ENCODE measurements at places on chromosomes 4 and X.

DNA sequence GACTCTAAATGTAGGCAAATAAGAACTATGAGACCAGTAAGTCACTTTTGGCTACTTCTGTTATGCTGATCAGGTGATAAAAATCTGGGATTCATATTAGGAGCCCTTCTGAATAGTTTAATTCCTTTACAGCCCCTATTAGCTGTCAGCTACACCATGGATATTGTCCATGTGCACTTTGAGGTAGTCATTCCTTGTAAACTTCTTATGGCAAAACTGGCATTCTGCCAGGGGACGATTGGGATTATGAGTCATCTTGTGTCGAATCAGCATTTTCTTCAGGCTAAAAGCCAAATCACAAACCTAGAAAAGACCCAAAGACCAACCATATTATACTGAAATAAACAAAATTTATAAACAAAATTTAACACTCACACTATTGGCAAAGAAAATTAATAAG is 227.6 kb downstream of the PRDM5 start:
- no peak for DNase-seq

GRCh38 chr4:182695009-182695408 is 222.2 kb downstream of the DCTD start:
- DNase-seq, result no peak

- DNase-seq, result no peak
These were observed 91.0 kb downstream of the USP9X start for GRCh38 chrX:41176263-41176662.

DNA sequence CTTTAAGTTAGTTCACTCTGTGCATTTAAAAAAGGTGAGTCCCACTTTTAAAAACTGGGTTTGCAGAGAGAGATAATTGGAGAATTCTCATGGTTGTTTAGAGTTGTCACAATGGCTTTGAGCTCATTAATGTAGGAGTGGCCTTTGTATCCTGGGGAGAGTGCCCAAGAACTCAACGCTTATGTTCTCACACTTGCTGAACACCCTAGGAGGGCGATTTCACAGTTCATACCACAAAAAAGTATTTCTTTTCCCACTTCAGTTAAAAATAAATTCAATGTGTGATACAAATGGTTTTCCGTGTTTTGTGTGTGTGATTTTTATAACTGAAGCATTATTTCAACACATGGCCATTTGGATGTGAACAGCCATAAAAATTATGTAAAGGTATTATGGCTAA is 8.4 kb downstream of the EMCN start:
- DNase-seq, result no peak

DNA sequence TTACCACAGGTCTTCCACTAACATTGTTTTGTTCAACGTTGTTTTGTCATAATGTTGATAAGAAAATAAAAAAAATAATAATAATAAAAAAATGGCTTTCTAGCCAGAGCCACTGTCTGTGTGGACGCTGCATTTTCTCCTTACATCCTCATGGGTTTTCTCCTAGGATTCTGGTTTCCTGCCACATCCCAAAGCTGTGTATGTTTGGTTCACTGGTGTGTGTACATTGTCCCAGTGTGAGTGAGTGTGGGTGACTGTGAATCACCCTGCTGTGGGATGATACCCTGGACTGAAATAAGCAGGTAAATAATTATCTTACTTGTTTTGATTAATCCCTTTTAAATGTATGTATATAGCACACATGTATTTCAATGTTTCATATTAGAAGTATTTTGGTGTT is 2154.4 kb upstream of the AGA start:
- no peak for DNase-seq

- DNase-seq, result no peak
These were observed 196.7 kb downstream of the ZNF330 start for GRCh38 chr4:141417387-141417786.

DNA sequence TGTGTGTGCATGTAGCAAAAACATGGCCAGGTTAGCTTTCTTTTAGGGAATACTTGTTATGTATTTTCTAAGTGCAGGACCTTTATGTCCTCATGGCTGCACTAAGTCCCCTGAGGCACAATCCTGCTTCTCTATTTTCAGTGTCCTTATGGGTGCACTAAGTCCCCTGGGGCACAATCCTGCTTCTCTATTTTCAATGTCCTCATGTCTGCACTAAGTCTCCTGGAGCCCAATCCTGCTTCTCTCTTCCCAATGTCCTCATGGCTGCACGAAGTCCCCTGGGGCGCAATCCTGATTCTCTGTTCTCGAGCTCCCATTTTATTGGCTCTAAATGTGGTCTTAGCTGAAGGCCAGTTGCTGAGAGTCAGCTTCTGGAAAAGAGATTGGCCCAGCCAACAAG is 49.7 kb upstream of the GPRIN3 start:
- DNase-seq, result no peak

DNA sequence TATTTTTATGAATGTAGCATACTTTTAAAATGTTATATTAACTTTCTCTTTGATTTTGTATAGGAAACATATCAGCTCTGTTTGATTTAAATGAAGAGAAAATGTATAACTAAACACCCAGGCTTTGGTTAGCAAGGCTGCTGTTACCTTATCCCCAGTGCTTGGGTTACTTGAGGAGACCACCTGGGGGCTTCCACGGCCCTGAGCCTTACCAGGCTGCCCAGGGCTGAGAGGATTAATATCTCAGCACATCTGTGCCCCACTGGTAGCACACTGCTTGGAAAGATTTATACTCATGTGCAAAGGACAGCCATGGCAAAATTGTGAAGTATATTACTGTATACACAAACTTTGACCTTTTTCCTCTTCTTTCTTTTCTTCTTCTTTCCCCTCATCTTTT is 752.9 kb downstream of the RAPGEF2 start:
- no peak for DNase-seq

- DNase-seq, result no peak
These were observed 208.8 kb downstream of the OR13H1 start for GRCh38 chrX:131752493-131753198.

GRCh38 chr4:80215449-80216052 is 18.2 kb downstream of the PRDM8 start:
- DNase-seq, result peak; percentile 49

- DNase-seq, result no peak
These were observed 102.8 kb downstream of the FRMPD4 start for GRCh38 chrX:12241026-12241425.

DNA sequence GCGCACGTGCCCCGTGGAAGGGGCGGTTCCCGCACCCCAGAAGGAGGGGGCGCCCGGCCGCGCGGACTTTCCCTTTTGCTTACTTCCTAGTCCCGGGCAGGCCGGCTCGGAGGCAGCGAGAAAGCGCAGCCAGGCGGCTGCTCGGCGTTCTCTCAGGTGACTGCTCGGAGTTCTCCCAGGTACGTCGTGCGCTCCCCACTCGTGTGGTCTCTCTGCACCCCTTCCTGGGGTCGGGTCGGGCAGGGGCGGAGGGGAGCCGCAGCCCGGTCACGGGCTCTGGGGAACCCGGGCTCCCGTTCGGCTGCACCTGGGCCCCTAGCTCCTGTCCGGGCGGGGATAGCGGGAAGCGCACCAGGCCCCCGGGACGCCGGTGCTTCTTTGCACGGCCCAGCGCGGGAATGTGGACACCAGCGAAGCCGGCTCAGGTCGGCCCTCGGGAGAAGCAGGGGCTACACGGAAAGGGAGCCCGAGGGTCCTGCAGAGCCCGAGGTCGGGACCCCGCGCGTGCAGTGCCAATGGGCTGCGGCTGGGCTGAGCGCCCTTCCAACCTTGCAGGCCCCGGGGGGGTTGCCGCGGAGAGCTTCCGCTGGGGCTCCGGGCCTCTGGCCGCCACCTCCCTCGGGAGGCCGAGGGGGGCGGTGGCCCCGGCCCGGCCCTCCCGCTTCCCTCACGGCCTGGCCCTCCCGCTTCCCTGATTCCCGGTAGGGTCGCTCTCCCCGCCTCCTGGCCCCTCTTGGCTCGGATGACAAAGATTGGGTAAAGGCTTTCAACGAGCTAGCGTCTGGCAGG is at the start of gene TLR2:
TLR2 (plus strand) TSS at position 99 of the 789 bp plus-strand sequence. CDS start 18,628 bp downstream, outside the sequence.
- peak; percentile 52 for DNase-seq

DNA sequence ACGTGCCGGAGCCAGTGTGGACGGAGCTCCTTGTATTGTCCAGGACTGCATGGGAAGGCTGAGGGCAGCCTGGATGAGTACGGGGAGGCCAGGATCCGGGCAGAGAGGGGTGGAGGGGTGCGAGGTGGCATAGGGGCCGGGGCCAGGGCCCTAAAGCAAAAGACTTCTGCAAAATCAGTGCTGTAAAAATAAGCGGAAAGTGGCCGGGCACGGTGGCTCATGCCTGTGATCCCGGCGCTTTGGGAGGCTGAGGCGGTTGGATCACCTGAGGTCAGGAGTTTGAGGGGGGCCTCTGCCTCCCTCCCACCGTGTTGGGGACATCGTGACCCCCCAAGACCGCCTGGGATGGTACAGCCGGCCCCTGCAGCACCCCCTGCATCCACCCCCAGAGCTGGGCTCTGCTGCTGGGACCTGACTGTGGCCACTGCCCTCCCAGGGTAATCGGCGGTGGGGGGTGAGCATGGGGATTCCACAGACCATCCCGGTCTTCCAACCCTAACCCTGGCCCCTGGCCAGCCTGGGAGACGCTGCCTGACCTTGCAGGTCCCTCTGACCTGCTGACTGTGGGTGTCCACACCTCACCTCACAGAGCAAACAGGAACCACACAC is 23.4 kb upstream of the PLCXD1 start:
- DNase-seq, result no peak

GRCh38 chrX:42090395-42090794 is 167.0 kb upstream of the CASK start:
- DNase-seq, result no peak

DNA sequence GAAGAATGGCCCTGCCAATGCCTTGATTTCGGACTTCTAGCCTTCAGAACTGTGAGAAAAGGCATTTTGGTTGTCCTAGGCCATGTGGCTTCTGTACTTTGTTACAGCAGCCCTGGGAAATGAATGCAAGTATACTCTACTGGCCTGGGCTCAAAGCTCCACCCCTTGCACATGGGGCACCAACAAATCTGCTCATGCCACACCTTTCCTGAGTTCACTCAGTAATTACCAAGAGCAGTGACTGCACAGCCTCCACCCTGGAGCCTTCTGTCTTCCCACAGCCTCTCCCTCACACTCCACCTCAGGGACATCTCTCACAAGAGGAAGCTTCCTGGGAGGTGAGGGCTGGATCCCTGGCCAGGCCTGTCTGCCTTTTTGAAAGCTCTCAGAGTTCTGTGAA is 29.1 kb upstream of the GAB1 start:
- DNase-seq, result no peak

DNA sequence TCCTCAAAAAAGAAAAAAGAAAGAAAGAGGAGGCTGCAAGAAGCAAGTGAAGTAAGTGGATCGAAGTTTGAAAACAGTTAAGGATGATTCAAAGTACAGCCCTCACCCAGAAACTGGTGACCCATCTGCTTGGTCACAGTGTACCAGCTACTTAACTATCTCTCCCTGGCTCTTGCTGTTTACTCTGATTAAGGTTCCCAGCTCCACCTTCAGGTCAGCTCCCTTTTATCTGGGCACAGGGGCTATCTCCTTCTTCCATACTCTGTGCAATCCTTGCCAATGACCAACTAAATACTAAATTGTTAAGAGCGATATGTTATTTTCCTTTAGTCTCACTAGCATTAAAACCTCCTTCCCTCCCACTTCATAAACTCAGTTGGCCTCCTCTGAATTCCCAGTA is 81.5 kb upstream of the SMIM10 start:
- DNase-seq, result no peak

DNA sequence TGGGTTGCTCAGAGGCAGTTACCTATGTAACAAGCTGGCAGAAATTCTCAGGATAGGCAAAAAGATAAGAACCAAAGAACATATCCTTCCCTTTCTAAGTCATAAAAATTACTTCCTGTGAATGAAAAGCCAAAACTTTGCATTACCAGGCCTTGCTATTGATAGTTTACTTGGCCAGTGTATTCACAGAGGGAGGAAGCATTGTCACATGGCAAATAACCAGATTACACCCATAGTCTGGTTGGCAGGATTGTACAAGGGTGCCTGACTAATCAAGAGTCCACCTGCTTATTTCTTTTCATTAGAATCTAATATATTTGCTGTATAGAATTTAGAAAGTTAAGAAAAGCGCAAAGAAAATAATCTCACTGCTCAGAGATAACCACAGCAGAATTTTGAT is 14.1 kb downstream of the XIAP start:
- no peak for DNase-seq

DNA sequence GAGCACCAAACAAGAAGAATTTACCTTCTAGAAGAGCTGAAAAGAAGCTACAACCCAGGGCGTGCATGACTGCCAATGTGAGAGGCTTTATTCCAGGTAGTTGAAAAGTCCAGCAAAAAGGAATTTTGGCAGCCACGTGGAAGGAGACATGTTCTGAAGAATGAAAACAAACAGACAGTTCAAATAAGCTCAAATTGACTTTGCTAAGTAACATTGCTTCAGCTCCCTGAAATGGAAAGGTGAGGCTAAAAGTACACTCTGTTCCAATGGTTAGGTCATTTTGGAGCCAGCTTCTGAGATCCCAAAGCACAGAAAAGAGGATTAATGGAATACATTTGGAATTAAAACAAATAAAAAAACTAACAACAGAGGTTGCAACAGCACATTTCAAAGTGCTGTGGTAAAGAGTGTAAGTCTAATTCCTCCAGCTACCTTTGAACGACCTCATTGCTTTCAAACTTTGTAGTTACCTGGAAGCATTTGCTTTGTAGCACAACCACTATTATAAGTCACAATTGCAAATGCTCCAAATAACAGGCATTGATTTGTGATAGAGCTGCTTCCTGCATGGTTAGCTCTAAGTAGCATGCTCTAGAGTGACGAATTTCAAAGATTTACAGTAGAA is 405.3 kb upstream of the EDA2R start:
- DNase-seq, result no peak

DNA sequence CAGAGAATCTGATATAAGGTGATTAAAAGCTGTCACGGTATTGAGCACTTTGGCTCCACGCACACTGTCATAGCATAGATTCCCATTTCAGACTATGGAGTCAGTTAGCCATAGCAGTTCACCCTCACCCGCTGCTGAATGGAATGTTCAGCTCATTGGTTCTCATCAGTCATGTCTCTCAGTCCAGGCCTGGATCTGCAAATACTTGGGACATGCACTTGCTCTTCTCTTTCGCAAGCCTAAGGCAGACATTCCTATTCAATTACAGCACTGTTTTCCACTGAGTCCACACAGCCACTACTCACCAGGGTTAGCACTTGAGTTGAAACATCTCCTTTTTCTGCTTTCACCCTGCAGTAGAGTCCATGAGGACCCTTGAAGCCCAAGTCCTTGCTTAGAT is 30.6 kb upstream of the SCML1 start:
- DNase-seq, result no peak

GRCh38 chr4:146049802-146050201 is 111.2 kb upstream of the ZNF827 start:
- DNase-seq, result no peak

- DNase-seq, result no peak
These were observed 263.6 kb downstream of the DCTD start for GRCh38 chr4:182653596-182653995.

GRCh38 chr4:38902695-38903094 is 35.1 kb downstream of the FAM114A1 start:
- peak; percentile 59 for DNase-seq

DNA sequence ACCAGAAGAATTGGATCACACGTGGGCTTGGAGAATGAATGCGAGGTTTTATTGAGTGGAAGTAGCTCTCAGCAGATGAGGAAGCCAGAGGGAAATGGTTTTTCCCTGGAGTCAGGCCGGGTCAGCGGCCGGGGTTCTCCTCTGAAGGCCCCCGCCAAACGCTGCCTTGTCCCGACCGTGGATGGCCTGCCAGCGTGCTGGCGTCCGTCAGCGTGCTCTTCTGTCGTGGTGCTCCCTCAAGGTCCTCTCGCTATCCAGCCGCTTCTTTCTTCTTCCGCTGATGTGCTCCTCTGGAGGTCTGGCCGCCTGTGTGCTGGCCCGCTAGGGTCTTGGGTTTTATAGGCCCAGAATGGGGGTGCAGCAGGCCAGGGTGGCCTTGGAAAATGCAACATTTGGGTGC is 632.2 kb downstream of the TRAM1L1 start:
- no peak for DNase-seq

Measured in T-helper 2 cell (primary cell).